ENCODE measurements at places on chromosomes 1 and 21.

DNA sequence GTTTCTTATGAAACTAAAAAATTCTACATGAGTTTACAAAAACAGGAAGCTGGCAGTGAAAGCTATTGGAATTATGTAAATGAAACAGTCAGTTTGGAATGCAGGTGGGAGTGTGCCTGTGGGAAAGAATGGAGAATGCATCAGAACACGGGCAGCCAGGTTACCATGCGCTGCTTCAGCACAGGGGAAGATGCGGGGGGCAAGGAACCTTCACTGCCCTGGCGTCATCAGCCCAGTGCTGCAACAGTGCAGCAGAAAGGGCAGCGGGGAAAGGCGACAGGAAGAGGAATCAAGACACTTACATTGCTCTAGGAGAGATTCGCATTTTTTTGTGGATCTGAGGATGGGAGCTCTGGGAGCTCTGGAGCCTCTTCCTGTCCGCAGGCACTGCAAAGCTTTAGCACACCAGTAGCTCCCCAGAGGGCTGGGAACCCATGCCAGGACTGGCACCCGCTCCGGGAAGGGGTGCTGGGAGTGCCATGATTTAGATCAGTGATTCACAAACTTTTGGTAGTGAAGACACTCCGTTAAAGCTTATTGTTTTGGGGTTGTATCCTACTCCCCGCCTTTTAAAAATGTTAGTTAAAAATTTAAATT, 64.1 kb upstream of the WDR26 start:
- no peak for DNase-seq

GRCh38 chr1:31651766-31652165, 7.1 kb upstream of the PEF1 start:
- no peak for DNase-seq

DNA sequence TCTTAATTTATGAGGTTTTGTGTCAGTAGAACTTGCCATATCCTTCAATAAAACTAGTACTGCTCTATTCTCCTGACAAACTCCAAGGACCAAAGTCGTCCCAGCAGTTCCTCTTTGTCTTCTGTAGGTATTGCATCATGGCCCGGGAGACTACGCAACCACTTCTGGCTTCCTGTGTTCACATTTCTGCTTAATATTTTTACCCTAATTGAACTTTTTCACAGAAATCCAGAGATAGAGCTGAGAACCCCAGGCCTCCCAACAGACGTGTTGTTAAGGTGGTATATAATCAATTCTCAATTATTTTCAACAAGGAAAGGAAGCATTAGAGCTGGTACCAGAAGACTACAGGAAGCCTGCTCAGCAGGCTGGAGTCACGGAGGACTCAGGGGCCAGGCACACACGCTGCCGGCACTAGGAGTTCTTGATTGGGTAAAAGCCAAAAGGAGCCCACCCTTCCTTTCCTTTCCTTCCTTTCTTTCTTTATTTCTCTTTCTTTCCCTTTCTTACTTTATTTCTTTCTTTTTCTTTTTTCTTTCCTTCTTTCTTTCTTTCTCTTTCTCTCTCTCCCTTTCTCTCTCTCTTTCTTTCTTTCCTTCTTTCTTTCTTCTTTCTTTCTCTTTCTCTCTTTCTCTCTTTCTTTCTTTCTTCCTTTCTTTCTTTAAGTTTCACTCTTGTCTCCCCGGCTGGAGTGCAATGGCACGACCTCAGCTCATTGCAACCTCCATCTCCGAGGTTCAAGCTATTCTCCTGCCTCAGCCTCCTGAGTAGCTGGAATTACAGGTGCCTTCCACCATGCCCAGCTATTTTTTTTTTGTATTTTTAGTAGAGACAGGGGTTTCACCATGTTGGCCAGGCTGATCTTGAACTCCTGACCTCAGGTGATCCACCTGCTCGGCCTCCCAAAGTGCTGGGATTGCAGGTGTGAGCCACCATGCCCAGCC, 173.7 kb downstream of the ZBTB18 start:
- no peak for DNase-seq

DNA sequence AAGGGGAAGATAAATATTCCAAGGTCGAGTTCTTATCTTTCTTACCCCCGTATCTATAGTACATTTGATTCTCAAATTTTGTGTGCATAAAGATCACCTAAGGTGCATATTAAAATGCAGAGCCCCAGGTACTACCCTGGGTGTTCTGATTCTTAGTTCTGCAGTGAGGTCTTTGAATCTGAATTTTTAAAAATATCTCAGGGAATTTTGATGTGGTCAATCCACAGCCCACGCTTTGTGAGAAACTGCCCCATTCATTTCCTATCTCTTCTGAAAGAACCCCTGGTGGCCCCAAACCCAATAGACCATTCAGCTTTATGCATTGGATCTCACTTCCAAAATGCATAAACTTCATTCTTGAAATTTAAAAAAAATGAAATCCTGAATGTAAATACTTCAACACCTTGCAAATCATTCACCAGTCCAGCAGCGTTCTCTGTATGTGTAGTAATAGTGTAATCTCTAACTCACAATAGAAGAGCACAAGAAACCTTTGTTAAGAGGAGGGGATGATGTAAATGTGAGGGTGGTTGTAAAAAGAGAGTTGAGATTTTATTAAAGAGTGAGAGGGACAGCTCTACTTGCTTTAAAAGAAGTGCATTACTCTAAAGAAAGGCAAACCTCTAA, 108.8 kb upstream of the ZP4 start:
- no peak for DNase-seq

- no peak for DNase-seq
Observed at GRCh38 chr1:119004129-119004527, 16.0 kb upstream of the TBX15 start.

- no peak for DNase-seq
Observed at GRCh38 chr1:174902531-174903099, 97.1 kb upstream of the CACYBP start.

DNA sequence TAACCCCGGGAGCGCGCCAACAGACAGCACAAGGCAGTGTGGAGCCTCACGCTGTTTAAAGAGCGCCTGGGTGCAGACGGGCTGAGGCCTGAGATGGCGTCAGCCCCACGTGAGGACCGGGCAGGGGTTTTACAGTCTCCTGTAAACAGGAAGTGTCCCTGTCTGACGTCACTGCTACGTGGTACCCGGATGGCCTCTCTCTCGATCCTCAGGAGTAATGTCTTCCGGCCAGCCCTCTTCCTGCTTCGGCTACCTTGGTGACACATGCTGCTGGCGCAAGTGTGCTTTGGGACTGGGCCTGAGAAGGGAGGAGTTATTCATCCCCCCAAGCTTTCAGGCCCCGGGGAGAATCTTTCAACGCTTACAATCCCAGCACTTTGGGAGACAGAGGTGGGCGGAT, 41.2 kb downstream of the CNST start:
- no peak for DNase-seq

- DNase-seq, result no peak
Observed at GRCh38 chr1:42830631-42831030, 13.4 kb upstream of the SVBP start.

DNA sequence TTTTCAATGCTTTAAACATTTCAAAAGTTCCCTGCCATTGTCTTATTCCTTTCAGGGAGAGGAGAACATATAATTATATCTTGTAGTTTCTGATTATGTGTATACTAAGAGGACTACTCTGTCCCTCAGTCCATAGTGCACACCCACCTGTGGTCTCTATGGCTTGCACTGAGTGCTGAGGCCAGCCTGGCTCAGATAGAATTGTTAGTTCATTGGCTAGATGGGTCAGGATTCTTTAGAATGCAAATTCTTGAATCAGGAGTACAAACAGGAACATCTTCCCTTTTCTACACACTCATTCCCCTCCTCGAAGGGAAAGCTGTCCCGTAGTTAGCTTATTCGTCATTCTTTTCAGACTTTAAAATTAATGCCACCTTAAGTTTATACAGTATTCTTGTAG, 8.2 kb downstream of the BACH1 start:
- no peak for DNase-seq

- no peak for DNase-seq
Observed at GRCh38 chr21:18716578-18717138, 313.1 kb upstream of the TMPRSS15 start.

Measured in stimulated activated CD4-positive, alpha-beta T cell treated with anti-CD3 and anti-CD28 coated beads, Interleukin-1b, Interleukin-23, amount 100 ng/mL, for 4 hours (primary cell).